ENCODE measurements at places on chromosomes 2 and 18.

DNA sequence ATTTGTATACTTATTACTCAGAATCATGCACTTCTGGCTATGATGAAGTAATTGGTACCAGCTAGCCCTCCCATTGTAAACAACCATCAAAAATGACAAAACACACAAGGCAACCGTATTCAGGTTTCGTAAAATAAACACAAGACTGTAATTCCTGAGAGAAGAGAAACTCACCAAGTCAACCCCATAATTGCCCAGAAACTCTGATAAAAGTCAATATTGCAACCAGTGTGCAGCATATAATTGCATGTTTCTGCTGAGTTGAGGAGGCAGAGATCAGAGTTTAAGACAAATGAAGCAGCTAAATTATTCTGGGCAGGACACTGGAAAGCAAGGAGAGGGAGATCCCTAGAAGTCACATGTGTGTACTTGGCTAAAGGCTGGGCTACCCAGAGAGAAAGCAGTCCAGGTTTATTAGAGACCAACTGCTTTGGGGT lies 90.3 kb downstream of the ROCK2 start:
- DNase-seq = no peak

DNA sequence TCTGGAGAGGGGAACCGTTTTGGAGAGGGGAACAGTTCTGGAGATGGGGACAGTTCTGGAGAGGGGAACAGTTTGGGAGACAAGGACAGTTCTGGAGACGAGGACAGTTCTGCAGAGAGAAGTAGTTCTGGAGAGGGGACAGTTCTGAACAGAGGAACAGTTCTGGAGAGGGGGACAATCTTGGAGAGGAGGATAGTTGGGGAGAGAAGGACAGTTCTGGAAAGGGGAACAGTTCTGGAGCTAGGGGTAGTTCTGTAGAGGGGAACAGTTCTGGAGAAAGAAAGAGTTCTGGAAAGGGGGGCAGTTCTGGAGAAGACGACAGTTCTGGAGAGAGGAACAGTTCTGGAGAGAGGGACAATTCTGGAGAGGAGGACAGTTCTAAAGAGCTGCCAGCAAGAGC lies 745.9 kb downstream of the GALR1 start:
- no peak for DNase-seq

GRCh38 chr2:120864981-120865380 lies 129.3 kb downstream of the GLI2 start:
- no peak for DNase-seq

DNA sequence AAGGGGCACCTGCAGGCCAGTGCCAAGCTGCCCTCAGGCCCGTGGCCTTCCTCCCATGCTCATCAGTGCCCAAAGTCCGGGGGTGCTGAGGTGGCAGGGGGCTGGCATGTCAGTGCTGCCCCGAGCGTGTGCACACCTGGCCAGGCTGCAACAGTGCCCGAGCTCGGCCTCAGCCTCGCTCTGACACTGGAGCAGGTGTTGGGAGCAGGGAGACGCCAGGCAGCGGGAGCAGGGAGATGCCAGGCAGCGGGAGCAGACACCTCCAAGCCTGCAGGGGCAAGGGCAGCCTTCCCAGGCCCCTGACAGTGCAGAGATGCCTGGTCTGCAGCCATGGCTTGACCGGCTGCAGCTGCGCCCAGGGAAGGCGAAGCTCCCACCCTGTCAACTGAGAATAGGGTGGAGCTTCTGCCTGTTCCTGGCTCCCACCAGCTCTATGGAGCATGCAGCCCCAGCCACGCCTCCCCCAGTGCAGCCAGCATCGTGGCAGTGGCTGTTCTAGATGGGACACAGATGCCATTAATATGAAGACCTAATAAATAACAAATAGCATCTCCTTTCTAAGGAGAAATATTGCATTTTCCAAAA lies 82.4 kb downstream of the DTNB start:
- no peak for DNase-seq

GRCh38 chr18:31721601-31722000 lies 37.2 kb upstream of the B4GALT6 start:
- DNase-seq = no peak

DNA sequence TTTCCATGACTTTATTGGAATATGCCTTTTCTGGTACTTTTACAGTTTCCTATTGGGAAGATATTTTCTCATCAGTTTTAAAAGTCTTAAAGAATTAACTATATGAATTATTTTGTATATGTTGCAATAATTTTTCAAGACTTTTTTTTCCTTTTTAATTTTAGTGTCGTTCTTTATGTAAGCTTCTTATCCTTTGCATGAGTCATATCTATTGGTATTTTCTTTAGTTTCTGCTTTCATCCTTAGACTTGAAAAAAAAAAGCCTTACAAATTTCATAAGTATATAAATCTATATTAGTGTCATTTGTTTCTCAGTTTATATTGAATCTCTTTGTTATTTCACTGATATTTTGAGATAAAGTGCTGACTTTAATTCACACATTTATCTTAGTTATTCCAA lies 94.9 kb downstream of the DSEL start:
- no peak for DNase-seq

GRCh38 chr2:24350826-24351626 lies 9.3 kb downstream of the ITSN2 start:
- DNase-seq = no peak
